ENCODE measurements at places on chromosomes 7 and 10.

DNA sequence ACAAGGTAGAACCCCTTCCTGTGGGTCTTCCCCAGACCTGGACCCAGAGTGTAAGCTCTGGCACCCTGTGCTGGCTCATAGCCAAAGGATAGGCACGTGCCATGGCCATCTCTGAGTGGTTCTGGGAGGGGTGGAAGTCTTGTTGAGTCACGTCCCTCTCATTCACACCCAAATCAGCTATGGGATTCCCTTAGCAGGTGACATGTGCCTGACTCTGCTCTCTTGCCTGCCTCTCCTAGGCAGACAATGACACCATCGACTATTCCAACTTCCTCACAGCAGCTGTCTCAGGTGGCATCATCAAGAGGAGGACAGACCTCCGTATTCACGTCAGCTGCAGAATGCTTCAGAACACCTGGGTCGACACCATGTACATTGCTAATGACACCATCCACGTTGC is 59.8 kb downstream of the C10orf120 start:
- DNase-seq = no peak

GRCh38 chr10:43648095-43648397 is 635 bp downstream of the ZNF32 start:
- no peak for DNase-seq

- no peak for DNase-seq
Observed at GRCh38 chr7:100072462-100072861, 9.1 kb downstream of the ZNF3 start.

- DNase-seq = no peak
Observed at GRCh38 chr10:49300140-49300974, 1.4 kb downstream of the C10orf71 start.

- no peak for DNase-seq
Observed at GRCh38 chr7:156783864-156784263, 109.1 kb downstream of the LMBR1 start.

DNA sequence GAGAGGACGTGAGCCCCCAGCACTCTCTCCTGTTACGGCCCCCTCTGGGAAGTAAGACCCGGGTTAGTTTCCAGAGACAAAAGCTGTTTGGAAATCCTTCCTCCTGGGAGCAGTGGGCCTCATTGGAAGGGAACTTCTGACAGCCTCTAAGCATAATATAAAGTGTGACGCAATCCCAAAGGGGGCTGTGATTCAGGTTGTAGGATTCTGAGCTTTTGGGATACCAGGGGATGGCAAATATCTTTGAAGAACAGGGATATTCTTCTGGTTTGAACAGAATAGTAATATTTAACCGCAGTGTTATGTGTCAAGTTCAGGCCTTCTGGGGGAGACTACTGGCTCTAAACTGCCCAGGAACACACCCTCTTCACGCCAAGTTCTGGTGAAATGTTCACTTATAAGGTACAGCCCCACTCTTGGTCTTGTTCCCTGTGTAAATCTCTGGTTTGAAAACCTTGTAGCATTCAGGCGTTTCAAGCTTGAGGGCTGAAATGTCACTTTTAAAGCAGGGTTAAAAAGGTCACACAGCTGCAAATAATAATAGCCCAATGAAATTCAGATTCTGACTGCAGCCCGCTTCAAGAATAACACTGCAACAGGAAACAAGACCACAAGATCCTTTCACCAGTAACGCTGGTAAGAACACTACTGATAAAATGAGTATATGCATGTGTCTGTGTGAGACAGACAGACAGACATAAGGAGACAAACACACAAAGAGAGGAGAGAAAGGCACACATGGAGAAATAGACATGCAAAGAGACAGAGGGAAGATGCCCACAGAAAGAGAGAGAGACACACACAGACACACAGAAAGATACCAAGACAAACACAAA is 69.0 kb downstream of the CREB5 start:
- DNase-seq = no peak

Measured in NCI-H1092 (cell line).